ENCODE measurements at places on chromosomes 5 and 9.

DNA sequence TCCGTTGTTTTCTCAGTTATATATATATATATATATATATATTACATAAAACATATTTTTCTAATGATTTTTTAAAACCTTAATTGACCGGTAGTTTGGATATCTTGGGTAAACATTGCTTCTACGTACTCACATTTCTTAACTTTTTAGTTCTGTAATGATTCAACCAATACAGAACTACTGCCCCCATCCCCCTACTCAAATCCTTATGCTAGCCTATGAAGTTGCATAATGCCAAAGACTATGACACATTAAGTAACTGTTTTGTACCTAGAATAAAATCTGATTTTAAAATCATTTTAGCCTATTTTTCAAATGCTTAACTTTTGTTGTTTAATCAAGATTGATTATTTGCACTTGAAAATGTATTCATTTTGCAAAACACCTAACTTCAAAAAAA lies 4.4 kb upstream of the FST start:
- no peak overlapping the region for H3K27ac ChIP-seq
- DNase-seq, result no peak
- H3K36me3 ChIP-seq, result no peaks in the 10 kb centered on the region
- no peak overlapping the region for H3K4me3 ChIP-seq
- peaks cover 15% of the 10 kb centered on the region for H3K4me1 ChIP-seq

- peaks cover 9% of the 10 kb centered on the region for H3K36me3 ChIP-seq
- no peak overlapping the region for H3K4me3 ChIP-seq
- no peaks in the 10 kb centered on the region for H3K27me3 ChIP-seq
- no peak overlapping the region for H3K27ac ChIP-seq
- no peak for DNase-seq
Observed at GRCh38 chr9:127018935-127019334, 103.5 kb downstream of the ANGPTL2 start.

DNA sequence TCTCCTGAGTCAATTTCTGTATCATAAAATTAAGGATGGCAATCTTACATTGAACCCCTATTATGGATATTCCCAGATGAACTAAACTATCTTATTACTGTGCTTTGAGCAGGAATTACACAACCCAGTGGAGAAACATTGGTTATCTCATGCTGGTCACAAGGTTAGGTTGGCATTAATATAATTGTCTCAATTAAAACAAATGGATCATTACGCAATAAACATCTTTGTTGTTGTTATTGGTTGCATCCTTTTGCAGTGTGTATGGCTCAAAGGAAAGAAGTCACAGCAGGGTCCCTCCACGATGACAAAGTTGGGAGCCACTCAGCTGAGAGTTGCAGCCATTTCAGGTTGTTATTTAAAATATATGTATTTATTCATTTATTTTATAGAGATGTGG lies 297.0 kb upstream of the KLF4 start:
- H3K4me3 ChIP-seq, result no peak overlapping the region
- H3K27me3 ChIP-seq, result peaks cover 15% of the 10 kb centered on the region
- no peaks in the 10 kb centered on the region for H3K4me1 ChIP-seq

DNA sequence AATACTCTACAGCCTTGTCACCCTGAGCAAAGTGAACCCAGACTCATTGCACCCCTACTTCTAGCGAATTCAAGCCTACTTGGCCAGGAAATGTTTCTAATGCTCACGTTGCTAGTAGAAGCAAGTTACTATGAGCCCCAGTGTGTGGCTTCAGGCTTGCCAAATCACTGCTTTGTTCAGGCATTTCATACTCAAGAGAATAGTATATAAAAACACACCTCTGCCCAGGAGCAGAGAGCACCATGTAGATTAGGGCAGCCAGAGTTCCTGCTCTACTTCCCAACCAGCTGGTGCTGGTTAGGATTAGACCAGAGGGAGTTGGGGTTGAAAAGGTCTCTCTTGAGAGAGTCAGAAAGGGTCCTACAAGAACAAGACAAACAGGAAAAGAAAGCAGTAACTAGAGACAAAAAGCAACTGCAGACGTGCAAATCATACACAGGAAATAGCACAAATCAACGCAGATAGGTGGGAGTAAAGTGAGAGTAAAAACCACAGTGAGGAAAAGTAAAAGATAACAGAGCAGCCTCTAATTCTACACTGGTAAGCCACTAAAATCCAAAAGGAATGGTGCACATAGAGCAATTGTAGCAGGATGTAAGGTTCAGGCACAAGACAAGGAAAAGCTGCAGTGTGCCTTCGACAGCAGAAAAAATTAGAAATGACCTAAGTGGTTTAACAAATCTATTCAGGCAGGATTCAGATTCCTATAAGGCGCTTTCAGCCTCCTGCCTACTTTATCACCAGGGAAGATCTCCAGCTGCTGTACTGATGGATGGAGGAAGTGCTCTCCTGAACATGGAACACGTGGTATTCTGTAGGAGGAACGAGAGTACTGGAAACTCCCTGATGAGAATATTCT lies 49.6 kb upstream of the KIF2A start:
- no peak for DNase-seq
- peak overlapping the region; percentile 64 for H3K27ac ChIP-seq
- no peaks in the 10 kb centered on the region for H3K27me3 ChIP-seq
- peak overlapping the region; percentile 29 for H3K4me3 ChIP-seq
- H3K36me3 ChIP-seq, result no peaks in the 10 kb centered on the region

DNA sequence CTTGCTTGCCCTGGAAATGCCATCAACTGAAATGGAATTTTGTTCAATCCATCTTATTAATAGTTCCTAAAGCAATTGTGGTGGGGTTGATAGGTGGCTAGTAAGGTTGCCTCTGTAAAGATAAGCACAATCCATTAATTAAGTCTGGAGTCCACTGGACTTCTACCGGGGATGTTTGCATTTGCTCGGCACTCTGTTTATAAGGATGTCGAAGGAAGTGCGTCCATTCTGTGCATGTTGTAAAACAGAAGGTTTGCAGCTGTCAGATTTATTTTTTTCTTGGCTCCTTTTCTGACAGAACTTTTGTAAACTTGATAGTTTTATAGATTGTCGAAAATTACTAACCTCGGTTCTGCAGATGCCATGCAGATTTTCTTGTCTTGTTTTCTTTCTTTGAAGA lies 12.8 kb upstream of the TNFAIP8 start:
- no peak for DNase-seq
- no peaks in the 10 kb centered on the region for H3K27me3 ChIP-seq
- H3K4me3 ChIP-seq, result peak overlapping the region; percentile 79
